ENCODE measurements at places on chromosomes 5 and 9.

- peak; percentile 1 for DNase-seq
These were observed 46.9 kb downstream of the AHRR start for GRCh38 chr5:368183-369084.

DNA sequence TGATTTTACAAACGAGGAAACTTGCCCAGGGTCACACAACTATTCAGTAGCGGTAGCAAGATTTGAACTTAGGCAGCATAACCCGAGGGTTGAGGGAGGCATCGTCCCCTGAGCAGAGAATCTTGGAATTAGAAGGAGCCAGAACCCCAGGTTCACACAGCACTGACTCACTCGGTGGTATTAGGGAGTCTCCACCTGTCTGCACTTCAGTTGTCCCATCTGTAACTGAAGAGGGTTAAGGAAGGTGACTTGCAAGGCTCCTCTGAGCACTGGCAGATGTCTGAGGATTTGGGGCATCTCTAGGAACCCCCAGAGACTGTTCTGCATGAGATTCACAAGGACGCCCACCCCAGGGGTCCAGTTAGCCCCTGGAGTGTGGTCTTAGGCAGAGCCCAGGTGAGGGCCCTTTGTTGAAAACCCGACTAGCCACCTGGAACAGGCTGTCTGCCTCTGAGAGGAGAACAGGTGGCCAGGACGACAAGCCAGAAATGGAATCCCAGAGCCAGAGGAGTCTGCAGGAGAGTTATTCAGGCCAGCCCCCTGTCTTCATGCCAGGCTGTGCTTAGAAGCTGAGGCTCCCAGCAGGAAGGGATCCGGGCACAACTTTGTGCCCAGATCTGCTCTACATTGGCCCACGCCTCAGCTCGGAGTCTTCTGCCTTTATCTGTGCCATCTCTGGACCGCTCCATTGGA is 50.0 kb upstream of the ORM1 start:
- DNase-seq: no peak

DNA sequence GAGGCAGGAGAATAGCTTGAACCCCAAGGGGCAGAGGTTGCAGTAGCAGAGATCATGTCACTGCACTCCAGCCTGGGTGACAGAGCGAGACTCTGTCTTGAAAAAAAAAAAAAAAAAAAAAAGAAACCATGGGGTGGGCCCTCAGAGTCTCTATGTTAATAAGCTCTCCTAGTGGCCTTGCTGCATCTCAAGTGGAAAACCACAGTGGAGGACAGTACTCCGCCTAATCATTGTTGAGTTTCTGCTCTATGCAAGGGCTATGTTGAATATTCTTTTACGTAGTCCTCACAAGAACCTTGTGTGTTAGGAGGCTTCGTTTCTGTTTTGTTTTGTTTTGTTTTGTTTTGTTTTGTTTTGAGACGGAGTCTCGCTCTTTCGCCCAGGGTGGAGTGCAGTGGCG is 48.9 kb downstream of the TJP2 start:
- no peak for DNase-seq

GRCh38 chr5:40429258-40430100 is 250.2 kb upstream of the PTGER4 start:
- DNase-seq: no peak

- DNase-seq: no peak
These were observed 4.4 kb downstream of the SLC25A25 start for GRCh38 chr9:128072144-128073021.

- no peak for DNase-seq
These were observed 1.7 kb downstream of the INPP5E start for GRCh38 chr9:136437839-136438547.

DNA sequence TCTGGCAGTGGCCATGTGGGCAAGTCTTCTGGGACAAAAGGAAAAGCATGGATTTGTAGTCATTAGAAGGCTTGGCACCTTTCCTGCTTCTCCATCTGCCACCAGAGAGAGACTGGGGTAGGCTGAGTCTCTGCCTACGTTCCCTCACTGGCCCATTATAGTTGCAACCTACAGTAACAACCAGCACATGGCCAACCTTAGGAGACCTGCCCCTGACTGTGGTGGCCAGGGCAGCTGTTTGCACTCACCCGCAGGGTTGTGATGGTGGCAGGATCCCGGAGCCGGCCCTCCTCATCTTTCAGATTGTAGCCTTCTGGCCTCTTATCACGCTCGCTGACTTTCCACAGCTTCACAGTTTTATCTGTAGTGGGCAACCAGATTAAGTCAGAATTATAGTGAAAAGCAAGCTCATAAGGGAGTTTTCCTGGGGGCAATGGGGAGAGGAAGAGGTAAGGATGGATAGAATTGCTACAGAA is 174.9 kb upstream of the GPR151 start:
- DNase-seq: no peak

- no peak for DNase-seq
These were observed 459.1 kb downstream of the EBF1 start for GRCh38 chr5:158640593-158640980.

GRCh38 chr5:17276445-17276844 is 59.0 kb downstream of the BASP1 start:
- no peak for DNase-seq

- no peak for DNase-seq
These were observed 87.0 kb upstream of the TNC start for GRCh38 chr9:115204904-115205453.

GRCh38 chr5:179749857-179750508 is 17.4 kb downstream of the MAML1 start:
- no peak for DNase-seq

DNA sequence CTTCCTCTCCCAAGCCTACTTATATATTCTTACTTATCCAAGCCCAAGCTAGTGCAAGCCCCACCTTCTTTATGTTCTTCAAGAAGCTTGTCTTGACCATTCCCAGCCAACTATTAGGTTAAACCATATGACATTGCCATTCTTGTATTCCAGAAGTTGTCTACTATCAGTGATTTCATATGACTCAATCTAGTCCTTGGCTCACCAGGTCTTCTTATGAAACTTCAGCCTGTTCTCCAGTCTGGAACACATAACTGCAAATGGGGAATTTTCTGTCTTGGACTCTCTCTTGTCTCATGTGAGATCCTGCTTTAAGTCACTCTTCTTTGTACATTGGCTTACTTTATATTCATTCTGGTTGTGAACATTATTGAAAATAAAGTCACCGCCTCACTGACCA is 130.7 kb downstream of the TTLL11 start:
- DNase-seq: no peak

- DNase-seq: no peak
These were observed 2.4 kb upstream of the C9orf50 start for GRCh38 chr9:129623331-129623730.

DNA sequence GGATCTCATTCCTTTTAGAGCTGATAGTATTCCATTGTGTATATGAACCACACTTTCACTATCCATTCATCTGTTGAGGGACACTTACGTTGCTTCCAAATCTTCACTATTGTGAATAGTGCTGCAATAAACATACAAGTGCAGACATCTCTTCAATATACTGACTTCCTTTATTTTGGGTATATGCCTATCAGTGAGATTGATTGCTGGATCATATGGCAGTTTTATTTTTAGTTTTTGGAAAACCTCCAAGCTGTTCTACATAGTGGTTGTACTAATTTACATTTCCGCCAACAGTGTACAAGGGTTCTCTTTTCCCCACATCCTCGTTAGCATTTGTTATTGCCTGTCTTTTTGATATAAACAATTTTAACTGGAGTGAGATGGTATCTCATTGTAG is 33.8 kb upstream of the LECT2 start:
- no peak for DNase-seq

- no peak for DNase-seq
These were observed 99.3 kb downstream of the CCDC192 start for GRCh38 chr5:127802477-127802865.

- no peak for DNase-seq
These were observed 124.4 kb downstream of the SSBP2 start for GRCh38 chr5:81626524-81626923.

DNA sequence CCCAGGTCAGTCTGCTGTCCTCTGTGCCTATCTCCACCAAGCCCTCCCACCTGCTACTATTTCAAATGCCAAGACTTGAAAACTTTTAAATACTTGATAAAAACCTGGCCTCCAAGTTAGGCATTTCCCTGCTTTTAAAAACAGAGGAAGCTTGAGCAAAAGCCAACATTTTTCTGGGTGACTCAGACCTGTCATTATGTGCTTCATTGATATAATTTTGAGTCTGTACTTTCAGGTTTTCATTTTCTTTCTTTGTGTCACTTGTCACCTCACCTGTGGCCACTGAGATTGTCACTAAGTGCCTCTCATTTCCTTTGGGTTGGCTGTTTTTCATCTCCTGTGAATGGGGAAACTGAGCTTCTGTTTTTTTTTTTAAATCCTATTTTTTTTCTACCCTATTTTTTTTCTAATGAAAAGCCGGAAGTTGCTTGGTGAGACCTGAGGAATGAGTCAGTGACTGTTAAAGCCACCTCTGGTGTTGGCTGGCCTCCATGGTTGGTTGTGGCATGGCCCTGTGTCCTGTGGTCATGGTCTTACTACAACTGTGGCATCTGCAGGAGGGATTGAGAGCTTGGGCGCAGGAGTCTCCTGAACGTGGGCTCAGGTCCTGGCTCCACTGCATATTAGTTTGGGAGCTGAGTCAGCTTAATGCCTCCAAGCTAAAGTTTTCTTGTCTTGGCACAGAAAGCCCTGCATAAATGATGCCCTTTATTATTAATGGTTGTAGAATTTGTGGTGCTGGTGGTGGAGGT is 56.7 kb downstream of the ARHGAP26 start:
- no peak for DNase-seq

DNA sequence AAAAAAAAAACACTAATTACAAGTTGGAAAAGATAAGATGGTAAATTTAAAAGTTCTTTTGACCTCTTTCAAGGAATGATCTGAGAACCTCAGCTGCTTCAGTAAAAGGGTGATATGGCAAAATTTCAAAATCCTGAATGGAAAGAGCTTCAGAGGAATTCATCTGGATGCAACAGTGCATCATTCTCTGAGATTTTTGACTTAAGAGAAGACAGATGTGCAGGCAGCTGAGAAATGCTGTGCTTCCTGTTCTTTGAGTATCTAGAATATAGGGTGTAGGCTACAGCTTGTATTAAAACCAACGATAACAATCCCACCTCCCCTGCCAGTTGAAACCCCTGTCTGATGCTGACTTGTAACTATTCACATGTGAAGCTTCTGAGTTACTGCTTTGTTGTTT is 6.2 kb downstream of the FRMPD1 start:
- no peak for DNase-seq

DNA sequence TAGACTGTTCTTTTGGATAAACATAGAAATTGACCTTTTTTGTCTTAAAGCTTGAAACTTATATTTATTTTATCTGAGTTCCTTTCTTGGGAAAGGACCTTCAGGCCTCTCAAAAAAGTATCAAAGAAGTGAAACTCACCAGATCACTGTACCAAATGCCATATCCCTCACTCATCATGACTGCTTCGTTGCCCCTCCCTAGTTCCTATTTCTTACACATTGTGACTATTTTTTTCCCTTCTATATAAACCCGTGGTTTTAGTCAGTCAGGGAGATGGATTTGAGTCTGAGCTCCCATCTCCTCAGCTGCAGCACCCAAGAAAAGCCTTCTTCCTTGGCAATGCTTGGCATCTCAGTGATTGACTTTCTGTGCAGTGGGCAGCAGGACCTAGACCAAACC is 129.4 kb downstream of the LPAR1 start:
- no peak for DNase-seq

DNA sequence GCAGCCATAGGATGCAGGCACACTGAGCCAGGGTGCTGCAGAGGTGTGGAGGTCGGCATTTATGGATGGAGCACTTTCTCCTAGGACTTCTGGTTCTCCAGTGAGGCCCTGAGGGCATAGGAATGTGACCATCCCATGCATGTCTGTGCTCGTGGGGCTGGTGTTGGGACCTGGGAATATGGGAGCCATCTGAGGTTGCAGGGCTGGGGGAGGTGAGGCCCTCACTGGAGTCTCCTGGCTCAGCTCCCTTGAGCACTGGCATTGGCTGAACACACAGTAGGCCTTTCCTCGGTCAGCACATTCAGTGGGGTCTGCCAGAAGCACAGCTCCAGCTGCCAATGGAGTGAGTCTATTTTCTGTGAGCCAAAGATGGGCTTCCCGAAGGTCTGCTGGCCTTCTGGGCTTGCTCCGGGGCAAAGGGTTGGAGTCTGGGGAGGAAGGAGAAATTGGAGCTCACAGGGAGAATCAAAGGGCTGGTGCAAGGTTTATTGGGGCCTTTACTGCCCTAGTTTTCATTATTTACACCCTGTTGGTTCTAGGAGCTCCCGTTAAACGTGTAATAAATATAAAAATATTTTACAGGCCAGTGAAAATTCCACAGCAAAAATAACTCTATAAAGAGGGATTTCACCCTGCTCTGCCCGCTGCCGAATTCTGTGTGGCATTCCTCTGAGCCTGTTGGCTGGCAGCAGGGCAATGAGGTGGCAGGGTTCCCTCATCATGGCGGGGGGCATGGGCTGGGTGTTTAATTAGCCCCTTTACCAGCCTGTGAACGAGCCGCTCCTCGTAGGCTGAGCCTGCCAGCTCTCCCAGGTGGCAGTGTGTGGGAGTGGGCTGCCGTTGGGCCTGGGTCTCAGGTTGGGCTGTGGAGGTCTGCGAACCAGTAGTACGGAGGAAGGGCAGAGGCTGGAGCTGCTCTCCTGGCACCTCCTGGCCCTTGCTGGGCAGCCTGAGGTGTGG is 31.6 kb upstream of the PITX1 start:
- no peak for DNase-seq

- DNase-seq: no peak
These were observed 3.0 kb upstream of the SRA1 start for GRCh38 chr5:140560227-140560626.

DNA sequence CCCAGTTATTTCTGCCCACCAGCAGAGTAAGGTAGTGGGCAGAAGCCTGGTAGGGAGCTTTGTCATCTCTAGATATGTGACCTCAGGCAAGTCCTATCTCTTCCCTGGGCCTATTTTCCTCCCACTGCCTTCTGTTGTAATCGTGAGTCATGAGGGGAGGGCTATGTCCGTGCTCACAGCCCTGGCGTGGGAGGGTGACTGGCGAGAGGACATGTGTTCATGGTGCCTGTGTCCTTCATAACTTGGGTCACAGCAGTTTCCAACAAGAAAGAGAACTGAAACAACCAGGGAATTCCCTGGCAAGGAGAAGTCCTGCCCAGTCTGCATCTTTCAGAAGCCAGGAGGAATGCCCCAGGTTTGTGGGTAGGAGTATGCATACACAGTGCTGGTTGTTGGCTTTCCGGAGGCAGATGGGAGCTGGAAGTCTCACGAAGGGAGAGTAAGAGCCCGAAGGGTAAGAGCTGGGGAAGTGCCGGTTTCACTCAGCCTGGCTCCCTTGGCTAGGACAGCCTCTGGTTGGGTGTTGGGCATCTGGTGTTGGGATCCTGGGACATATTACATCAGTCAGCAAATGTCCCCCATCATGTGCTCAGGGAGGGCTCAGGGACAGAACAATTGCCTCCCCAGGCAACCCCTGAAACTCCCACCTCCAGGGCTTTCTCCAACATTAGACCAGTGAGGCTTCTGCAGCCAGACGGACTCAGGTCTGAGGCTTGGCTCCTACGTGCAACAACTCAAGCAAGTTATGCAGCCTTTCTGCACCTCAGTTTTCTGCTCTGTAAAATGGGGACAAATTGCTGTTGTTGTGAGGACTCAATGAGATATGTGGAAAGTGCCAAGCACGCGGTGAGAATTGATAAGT is 4.3 kb upstream of the TIFAB start:
- no peak for DNase-seq

Measured in progenitor cell of endocrine pancreas (in vitro differentiated cells).